Putamen (tissue), 1 donor: ENCODE measurements at places on chromosomes 5 and 9.

- DNase-seq: no peak
Measured at GRCh38 chr9:121509180-121509579, 9.5 kb upstream of the GGTA1 start.

GRCh38 chr9:122845116-122845515 is 16.7 kb upstream of the PDCL start:
- DNase-seq: no peak

- no peak for DNase-seq
Measured at GRCh38 chr5:16464664-16465543, 696 bp downstream of the ZNF622 start.

GRCh38 chr5:115374057-115374775 is 77.8 kb upstream of the CCDC112 start:
- DNase-seq: no peak

DNA sequence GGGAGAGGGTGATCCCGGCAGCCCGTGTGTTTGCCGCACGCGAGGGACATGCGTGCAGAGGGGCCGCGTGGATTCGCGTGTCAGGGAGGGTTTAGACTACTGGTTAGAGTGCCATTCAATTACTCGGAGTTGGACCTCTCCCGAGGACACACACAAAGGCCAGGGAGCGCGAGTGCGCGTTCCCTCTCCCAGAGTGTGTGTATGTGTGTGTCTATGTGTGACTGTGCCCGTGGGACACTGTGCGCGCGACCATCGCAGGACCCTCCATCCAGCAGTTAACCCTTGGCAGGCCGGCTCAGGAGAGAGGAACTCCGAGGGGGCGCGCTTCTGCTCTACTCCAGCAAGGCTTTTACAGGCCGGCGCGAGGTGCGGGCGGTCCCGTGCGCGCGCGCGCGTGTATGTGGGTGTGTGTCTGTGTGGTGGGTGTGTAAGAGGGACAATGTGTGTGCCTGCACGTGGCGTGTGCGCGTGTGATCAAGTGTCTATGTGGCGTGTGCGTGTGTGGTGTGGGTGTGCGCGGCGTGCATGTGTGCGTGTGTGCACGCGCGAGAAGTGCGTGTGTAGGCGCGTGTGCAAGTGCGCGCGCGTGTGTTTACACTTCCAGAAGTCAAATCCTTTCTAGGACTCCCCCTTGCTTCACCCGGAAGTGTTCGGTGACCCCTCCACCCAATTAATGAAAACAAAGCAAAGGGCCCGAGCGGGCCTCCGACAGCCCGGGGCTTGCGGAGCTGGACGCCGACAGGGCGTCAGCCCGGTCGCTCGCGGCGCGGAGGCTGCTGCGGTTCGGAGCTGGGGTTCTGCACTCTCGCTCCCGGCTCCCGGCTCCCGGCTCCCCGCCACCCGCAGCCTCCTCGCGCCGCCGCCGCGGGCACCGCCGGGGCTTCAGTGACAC is 75.3 kb upstream of the TBCA start:
- DNase-seq: peak; percentile 63
